ENCODE measurements at places on chromosomes 16 and 17. TPM values are rescaled to one million over a fixed set of nuclear protein-coding genes. Genes with fewer than 3 reads are reported as not detected.

Gene CTRB2
- not detected for total RNA-seq

DNA sequence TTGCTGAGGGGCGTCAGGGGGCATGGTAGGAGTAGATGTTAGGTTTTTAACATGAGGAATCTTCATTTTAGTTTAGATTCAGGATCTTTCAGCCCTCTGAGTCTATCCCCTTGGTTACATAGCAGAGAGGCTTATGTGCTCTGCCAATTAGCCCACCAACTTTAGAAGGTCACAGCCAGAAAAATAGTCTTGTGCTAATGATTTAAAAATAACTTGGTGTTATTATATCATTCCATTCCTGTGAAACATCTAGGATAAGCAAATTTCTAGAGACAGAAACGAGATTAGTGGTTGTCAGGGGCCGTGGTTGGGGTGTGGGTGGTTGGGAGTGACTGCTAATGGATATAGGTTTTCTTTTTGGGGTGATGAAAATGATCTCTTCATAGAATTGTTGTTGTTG, 183.7 kb downstream of the SNX29 start:
- DNase-seq = no peak

DNA sequence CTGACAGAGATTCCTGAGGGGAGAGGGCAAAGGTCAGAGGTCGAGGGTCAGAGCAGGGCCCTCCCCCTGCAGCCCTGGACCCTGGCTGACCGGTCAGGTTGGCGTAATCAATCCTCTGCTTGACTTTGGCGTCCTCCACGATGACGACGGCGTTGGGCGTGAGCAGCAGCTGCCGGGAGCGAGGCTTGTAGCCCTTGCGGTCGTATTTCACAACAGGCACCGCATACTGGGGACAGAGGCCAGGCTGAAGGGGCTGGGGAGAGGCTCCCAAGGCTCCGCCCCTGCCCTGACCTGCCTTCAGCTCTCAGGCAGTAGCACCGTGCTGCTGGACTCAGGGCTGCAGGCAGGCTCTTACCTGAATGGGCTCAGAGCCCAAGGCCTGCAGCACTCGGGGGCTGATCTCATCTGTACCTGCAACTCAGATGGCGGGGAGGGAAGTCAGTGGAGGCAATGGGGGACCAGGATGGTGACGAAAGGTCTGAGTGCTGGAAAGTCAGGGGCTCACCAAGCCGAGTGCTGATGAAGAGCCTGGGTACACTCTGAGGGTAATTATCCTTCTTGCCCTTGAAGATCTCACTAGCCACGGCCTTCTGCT, 12.0 kb upstream of the CRK start:
- no peak for DNase-seq

DNA sequence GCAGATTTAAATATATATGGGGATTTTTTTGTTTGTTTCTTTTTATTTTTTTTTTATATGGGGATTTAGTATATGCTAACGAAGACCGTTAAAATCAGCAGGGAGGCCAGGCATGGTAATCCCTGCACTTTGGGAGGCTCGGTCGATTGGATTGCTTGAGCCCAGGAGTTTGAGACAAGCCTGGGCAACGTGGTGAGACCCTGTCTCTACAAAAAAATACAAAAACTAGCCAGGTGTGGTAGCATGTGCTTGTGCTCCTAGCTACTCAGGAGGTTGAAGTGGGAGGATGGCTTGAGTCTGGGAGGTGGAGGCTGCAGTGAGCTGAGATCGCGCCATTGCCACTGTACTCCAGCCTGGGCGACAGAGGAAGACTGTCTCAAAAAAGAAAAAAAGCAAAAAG, 22.3 kb upstream of the MEIOC start:
- no peak for DNase-seq

Gene WNT3
- total RNA-seq = 4.9 TPM

- no peak for DNase-seq
Measured at GRCh38 chr16:66409156-66409555, 17.9 kb upstream of the BEAN1 start.

DNA sequence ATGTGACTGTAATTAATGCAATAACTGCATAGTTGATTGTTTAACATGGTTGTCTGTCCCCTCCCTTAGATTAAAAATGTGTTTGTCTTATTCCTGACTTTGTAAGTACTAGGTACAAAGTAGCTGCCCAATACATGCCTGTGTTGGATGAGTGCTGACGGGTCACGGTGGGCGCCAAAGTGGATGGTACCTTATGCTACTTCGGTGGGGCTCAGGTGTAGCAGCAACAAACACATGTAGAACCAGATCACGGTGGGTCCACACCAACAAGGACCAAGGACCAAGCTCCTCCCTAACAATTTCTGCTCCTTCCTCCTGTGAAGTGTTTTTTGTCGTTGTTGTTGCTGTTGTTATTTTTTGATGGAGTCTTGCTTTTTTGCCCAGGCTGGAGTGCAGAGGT, 46.4 kb upstream of the ZFHX3 start:
- no peak for DNase-seq

Gene HSPB9
- total RNA-seq = not detected

GRCh38 chr17:21061158-21061835, 18.5 kb upstream of the USP22 start:
- no peak for DNase-seq

DNA sequence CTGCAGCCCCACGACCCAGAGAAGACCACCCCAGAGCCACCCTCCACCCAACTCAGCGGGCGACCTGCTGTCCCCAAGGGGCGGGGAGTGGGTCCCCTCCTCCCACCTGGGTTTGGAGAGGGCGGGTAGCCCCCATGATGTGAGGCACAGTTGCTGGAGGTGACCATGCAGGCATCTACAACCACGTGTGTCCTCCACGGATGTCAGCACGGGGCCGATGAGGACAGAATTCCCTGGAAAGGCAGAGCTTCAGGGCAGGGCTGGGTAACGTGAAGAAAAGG, 7.1 kb downstream of the UTS2R start:
- DNase-seq = peak; percentile 81

DNA sequence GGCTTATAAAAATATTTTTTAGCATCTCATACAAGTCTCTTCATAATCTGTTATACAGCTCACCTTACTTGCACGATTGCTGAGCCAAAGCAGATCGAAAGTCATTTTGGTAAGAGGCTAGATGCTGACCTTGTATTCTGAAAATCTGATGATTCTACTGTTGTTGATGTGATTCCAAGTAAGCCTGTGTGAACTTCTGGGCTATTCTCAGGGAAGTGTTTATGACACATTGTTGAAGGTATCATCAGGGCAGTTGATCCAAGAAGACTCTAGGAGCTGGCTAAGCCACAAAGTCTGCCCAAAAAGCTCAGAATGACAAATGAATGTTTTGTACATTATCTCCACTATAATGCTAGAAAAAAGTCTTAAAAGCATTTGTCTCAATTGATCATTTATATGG, 16.0 kb downstream of the OMG start:
- no peak for DNase-seq

DNA sequence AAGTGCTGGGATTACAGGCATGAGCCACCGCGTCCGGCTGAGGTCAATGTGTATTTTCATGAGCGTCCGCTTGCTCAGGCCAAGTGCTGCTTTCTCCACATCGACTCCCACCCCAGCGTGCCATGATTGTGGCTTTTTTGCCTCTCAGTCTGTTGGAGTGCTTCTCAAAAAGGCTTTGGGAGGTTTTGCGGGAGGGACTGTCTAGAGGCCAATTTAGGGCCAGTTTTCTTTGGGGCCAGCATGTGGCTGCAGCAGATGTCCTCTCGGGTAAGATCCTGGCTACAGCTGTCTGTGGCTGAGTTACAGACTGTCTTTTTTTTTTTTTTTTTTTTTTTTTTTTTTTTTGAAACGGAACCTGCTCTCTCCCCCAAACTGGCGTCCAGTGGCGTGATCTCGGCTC, 6.5 kb downstream of the C16orf90 start:
- no peak for DNase-seq

DNA sequence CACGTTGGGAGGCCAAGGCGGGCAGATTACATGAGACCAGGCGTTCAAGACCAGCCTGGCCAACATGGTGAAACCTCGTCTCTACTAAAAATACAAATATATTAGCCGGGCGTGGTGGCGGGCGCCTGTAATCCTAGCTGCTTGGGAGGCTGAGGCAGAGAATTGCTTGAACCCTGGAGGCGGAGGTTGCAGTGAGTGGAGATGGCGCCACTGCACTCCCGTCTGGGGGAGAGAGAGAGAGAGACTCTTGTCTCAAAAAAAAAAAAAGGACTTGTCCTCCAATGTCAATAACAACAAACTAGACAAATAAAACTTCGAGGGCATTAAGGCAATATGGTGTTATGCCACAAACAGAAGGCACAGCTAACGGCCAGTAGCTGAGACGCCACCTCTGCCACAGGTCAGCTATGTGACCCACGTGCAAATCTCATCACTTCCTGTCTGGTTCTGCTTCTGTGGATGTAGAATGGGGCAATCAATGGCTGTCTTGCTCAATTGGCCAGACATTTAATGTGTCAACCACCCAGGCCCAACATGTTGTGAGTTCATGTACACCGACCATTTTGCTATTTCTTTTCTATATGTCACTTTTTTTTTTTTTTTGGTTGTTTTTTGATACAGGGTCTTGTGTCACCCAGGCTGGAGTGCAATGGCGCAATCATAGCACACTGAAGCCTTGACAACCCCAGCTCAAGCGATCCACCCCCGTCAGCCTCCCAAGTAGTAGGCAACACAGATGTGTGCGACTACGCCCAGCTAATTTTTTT, 834 bp upstream of the TXNDC11 start:
- no peak for DNase-seq

DNA sequence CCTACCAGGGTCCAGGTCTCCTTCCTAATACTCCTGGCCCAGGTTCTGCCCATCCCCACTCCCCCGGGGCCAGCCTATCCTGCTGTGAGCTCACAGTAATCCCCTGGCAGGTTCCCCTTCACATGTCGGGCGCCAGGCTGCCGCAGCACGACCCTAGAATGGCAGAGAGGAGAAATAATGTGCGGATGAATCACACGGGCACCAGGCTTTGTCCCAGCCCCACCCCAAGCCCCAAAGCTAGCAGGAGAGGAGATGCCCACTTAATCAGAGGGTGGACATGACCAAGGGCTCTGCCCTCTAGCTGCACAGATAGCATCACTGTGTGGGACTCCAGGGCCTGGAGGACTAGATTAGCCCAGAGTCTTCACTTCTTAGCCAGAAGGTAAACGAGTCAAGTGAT, 39.5 kb downstream of the ST3GAL2 start:
- no peak for DNase-seq

DNA sequence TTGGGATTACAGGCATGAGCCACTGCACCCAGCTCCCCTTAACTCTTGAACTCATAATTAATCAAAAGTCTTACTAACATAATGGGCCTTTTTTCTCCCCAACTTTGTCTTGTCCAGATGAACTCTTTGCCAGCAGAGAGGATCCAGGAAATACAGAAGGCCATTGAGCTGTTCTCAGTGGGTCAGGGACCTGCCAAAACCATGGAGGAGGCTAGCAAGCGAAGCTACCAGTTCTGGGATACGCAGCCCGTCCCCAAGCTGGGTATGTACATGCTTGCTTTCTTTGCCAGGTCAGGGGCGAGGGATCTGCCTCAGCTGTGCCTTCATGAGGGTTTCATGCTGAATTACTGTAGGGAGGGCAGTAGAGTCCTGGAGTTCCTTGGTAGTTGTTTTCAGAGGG, 25.3 kb downstream of the NMT1 start:
- no peak for DNase-seq

Gene CFAP97D1
- total RNA-seq = not detected

Gene WNT9B
- not detected for total RNA-seq

Gene RASL10B
- total RNA-seq = 21.3 TPM

DNA sequence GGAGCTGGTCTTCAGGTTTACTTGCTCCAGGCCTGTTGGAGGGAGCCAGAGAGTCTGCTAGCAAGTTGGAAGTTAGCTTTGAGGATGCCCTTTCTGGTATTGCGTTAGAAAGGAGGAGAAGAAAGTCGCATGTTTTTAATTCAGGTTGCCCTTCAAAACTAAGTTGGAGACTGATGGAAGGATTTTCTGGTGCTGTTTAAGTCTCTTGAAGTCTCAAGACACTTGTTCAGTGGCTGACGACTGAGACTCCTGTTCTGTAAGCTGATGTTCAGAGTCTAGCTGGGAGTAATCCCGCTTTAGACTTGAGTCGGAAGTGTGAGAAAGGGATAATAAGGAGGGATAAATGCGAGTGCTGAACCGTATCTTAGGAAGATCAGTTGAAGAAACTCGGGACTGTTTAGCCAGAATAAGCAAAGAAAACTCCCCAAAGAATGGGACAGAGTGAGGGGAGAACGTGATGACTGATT, 740 bp downstream of the AATF start:
- DNase-seq = no peak

GRCh38 chr17:28897769-28898526, 415 bp upstream of the FLOT2 start:
- DNase-seq = no peak

Gene KRT40
- total RNA-seq = not detected

DNA sequence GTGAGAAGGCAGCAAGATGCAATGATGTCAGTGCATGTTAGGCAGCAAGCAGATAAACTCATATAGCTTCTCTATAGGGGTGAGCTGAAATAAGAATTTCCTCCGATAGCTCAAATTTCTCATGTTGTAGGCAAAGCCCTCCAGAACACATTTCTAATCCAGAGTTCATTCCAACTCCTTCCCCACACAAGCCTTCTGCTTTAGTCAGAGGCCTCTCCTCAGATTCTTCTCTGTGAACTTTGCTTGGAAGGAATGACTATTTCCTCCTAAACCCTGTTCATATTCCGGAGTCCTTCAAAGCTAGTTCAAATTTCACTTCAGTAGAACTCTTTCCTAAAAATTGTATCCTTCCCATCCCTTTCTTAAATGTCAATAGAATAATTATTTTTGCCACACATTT, 144.8 kb downstream of the KCNJ2 start:
- DNase-seq = no peak

DNA sequence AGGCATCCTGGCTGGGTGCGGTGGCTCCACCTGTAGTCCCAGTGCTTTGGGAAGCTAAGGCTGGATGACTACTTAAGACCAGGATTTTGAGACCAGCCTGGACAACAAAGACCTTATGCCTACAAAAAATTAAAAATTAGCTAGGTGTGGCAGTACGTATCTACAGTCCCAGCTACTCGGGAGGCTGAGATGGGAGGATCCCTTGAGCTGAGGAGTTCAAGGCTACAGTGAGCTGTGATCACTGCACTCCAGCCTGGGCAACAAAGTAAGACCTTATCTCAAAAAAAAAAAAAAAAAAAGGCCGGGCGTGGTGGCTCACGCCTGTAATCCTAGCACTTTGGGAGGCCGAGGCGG, 6.1 kb downstream of the MVP start:
- no peak for DNase-seq

- no peak for DNase-seq
Measured at GRCh38 chr17:81049973-81050551, 15.1 kb downstream of the BAIAP2 start.

GRCh38 chr16:15846510-15846909, 10.3 kb downstream of the MYH11 start:
- no peak for DNase-seq

GRCh38 chr16:81515281-81515680, 70.7 kb downstream of the CMIP start:
- DNase-seq = no peak

GRCh38 chr17:61247439-61247838, 152.2 kb upstream of the TBX2 start:
- no peak for DNase-seq

Gene TM4SF5
- not detected for total RNA-seq

Gene CD300A
- total RNA-seq = not detected
